ENCODE measurements at places on chromosomes 4 and X.

DNA sequence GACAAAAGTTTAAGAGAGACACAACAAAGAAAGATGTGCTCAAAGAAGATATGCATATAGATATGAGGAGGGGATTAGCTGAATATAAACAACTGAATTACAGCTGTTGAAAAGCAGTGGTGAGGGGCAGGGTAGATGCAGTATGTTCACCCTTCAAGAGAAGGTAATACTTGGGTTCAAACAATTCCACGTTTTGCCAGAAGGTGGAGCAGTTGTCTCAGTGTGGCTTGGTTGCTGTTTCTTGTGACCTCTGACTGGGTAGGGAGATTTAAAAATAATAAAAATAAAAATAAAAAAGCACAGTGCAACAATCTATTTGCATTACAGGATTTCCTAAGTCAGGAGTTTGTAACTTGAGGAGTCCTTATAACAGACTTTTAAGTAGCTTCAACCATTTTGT, 23.3 kb downstream of the PHOX2B start:
- DNase-seq: no peak

DNA sequence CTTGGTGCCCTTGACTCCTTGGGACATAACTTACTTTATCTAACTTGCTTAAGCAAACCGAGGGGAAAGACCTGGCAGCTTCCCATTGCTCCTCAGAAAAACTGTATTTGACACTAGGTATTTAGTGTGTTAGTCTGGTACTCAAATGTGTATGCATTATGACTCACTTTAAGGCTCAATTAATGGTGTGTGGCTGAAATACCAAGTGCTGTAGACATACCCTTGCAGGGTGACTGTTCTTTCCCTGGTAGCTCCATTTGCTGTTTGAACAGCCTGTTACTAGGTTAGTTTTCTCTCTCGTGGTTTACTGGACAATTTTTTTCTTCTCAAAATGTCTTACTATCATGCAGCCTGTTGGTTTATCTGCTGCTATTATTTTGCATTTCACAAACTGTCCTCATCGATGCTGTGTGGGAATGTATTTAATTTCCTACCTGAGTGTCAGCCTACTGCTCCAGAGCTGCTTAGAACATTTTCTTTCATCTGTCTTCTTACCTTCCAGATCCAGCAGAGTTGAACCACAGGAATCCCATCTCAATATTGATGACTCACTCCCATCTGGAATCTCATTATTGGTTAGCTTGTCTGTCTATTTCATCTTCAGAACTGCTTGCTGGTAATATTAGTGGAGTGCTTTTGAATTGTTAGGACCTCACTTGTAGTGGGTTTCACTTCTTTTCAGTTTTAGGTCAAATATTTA, 158.0 kb upstream of the FAT1 start:
- DNase-seq: no peak

GRCh38 chr4:140711910-140712309, 44.3 kb downstream of the TBC1D9 start:
- no peak for DNase-seq

- DNase-seq: no peak
Observed at GRCh38 chrX:31981546-31982062, 909.8 kb upstream of the FTHL17 start.

GRCh38 chrX:24081661-24082154, 27.0 kb downstream of the EIF2S3 start:
- DNase-seq: peak; percentile 2

All from stimulated activated CD8-positive, alpha-beta memory T cell treated with anti-CD3 and anti-CD28 coated beads, Interleukin-2, amount 100 ng/mL, for 1 hour (primary cell).